LoVo (cell line): ENCODE measurements at places on chromosomes 1 and 21.

GRCh38 chr1:184022668-184023067 is 14.9 kb downstream of the COLGALT2 start:
- no peak for DNase-seq

- DNase-seq, result no peak
Measured at GRCh38 chr1:92577261-92577895, 90.7 kb upstream of the GFI1 start.

- no peak for DNase-seq
Measured at GRCh38 chr1:160471253-160471652, 51.8 kb downstream of the SLAMF6 start.

DNA sequence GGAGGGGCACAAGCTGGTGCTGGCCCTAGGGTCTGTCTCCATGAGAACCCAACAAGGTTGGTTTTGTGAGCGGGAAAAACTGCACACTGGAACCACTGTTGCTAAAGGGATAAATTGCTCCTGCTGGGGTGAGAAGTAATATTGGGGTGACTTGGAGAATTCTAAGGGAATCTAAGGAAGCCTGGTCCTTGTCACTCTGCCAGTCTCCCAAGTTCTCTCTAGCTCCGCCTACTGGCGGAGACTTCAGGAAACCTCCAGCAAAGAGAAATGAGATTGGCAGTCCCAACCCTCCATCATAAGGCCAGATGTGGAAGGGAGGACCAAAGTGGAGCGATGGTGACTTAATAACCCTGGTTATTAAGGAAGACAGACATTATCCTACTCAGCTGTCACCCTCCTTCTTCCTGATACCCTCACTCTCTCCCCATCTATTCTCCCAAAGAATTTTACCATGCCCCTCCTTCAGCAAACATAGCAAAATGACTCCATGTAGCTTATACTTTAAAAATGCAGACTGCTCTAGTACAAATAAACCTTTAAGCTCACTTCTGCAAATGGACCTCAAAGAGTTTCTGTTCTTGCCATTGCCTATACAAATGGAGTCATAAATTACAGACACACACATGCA is 2.7 kb downstream of the LCE1F start:
- no peak for DNase-seq

GRCh38 chr1:220318673-220319072 is 46.4 kb upstream of the RAB3GAP2 start:
- no peak for DNase-seq

GRCh38 chr1:56200896-56201295 is 378.5 kb downstream of the PLPP3 start:
- no peak for DNase-seq

GRCh38 chr1:170555370-170555769 is 23.4 kb downstream of the GORAB start:
- DNase-seq, result no peak

DNA sequence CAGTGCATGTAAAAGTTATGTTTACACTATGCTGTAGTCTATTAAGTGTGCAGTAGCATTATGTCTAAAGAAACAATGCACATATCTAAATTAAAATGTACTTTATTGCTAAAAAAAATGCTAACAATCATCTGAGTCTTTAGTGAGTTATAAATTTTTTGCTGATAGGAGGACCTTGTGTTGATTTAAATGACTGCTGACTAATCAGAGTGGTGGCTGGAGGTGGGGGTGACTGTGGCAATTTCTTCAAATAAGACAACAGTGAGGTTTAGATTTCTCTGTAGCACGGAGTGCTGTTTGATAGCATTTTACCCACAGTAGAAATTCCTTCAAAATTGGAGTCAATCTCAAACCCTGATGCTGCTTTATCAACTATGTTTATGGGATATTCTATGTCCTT is 37.0 kb downstream of the HS2ST1 start:
- DNase-seq, result no peak

DNA sequence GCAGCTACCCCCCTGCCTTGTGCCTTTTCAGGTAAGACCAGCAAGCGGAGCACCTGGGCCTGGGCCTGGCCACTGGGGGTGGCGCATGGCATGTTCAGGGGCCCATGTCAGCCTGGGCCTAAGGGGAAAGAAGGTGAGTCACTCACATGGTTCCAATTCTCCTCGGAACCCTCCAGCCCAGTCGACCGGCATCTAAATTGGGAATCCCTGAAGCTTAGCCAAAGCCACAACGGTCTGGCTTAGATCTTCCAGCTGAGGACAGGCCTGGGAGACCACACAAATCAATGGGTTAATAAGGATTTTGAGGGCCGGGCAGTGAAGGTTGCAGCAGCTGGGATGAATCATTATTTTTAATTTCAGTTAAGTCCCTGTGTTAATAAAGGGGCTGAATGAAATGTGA is 145.1 kb upstream of the SMYD2 start:
- DNase-seq, result no peak

DNA sequence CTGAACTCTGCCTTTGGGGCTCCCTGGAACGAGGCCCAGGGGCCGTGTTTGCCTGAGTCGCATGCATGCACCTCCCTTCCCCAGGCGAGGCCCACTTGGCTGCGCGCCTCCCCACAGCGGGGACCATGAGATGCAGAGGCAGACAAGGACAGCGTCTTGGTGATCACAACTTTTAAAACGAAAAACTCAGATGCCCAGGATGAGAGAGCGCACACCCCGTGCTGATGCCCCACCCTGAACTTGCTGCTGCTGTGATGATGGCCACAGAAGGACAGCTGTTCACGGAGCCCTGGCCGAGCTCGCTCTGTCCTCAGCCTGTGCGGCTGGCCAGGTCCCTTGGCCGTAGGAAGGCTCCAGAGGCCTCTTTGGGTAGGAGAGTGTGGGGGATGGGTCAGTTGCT is 11.4 kb upstream of the PRMT2 start:
- no peak for DNase-seq
